ENCODE measurements at places on chromosomes 6 and 20.

DNA sequence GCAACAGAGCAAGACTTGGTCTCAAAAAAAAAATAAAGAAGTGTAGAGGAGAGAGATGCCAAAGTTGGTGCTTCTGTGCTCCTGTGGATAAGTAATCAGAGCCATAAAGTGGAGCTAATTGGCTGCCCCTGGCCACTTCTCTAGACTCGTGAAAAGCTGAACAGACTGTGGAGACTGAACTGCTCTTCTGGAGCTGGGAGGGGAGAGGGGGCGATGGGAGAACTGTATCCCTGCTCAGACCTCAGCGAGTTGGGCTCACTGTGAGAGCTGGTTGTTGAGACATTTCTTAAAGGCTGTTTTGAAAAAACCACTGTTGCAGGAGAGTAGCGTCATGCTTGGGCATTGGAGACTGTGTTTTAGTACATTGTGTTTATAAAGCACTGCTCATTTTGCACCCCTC, 125.7 kb downstream of the TCP11 start:
- no peak for DNase-seq

GRCh38 chr20:50721881-50722281, 9.5 kb upstream of the PARD6B start:
- DNase-seq = no peak

DNA sequence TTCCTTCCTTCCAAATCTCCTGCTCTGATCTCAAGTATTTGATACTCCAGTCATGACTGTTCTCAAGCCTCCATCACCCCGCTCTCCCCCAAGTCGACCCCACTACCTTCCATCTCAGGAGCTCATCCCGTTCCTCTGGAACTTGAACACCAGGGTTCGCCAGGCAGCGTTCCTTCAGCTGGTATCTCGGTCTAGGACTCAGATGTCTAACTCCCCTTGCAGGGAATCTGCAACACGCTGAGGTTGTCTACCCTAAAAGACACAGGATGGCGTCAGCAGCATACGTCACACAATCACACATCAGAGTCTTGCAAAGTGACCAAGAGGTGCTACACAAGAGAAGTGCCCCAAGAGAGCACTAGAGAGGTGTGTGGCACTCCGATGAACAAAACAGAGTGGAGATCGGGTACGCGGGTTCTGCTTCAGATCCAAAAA, 706 bp downstream of the ZNF184 start:
- peak; percentile 71 for DNase-seq

DNA sequence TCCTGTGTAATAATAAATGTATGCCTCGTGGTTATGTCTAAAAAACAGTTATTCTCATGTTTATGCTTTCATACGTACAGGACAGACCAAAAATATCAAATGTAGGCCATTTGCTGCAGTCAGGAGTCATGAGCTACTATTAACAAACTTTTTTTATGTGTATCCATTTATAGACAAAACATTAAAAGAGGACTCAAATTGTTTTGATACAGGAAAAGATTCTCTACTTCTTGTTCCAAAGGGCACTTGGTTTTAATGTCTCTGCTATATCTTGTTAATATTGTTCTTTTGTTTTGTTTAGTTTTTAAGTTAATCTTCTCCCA, 155.2 kb downstream of the ZDHHC14 start:
- no peak for DNase-seq

GRCh38 chr20:34887023-34887422, 10.6 kb downstream of the ACSS2 start:
- DNase-seq = no peak

DNA sequence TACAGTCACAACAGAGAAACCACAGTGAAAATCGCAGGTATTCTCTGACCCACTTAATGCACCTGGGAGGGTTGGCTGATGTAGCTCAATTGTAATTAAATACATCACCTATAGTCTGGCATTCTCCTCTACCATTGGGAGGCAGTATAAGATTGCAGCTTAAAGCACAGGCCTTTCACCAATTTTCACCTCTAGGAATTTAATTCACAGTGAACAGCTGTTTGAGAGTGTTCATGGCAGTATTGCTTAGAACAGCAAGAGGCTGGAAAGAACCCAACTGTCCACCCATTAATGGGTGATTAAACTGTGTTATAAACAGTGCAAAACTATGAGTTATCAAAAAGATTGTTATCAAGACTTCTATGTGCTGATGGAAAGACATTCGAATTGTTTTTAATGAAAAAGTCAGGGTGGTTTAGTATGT, 2.0 kb downstream of the EDEM2 start:
- peak; percentile 40 for DNase-seq

DNA sequence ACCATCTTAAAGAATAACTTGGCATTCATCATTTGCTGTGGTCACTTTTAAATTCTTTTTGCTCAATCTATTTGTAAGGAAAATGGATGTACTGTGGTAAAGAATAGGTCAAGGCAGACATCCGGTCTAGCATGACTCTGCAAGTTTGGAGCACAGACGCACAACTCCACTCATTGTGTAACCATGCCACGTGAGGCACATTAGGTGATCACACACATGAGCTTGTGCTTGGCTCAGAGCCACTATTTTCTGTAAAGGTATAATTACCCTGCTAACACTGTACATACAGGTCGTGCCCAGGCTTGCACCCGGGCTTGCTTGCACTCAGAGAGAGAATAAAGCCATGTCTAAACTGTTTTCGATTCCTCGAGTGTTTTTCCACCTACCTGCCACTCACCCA, 1289.1 kb upstream of the ADGRB3 start:
- peak; percentile 96 for DNase-seq

GRCh38 chr6:166245148-166245547, 63.0 kb downstream of the PRR18 start:
- no peak for DNase-seq

GRCh38 chr6:16824845-16825685, 63.8 kb upstream of the ATXN1 start:
- no peak for DNase-seq

DNA sequence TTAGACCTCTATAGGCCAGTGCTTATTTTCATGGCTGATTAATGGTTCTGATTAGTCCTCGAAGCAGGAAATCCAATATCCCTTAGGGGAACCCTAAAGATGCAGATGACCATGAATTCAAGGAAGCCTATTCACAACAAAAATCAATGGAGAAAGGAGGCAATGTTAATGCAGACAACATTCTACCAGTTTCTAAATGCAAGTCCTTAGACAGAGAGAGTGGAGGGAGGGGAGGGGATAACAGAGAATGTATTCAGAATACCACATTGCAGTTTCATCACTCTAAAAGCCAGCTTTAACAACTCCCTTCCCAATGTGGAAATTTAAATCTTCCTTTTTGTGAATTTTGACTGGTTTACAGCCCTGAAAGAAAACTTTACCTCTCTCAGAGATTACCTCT, 87.1 kb upstream of the POU3F2 start:
- DNase-seq = no peak

- DNase-seq = peak; percentile 15
These were observed 81.7 kb downstream of the COL9A1 start for GRCh38 chr6:70221025-70221714.

GRCh38 chr20:18611492-18611891, 23.6 kb downstream of the DTD1 start:
- no peak for DNase-seq

GRCh38 chr20:57513199-57513598, 11.7 kb downstream of the CTCFL start:
- DNase-seq = no peak

DNA sequence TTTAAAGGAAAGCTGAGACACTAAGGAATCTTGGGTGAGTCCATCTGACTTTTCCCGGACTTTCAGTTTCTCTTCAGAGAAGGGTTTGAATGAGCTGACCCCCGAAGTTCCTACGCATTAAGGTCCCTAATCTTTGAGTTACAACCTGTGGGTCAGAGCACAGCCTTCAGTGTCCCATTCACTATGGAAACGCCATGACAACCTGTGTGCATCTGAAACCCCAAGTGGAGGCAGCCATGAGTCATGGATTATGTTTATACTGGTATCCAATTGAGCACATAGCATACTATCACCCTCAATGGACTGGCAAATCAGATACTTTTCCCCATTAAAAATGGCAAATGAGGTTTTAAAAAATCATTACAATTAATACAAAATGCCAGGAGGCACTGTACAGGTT, 11.4 kb downstream of the MYLK4 start:
- no peak for DNase-seq

GRCh38 chr6:18317850-18318249, 53.5 kb upstream of the DEK start:
- no peak for DNase-seq

- no peak for DNase-seq
These were observed 74.8 kb upstream of the SIRPA start for GRCh38 chr20:1820138-1821079.

GRCh38 chr6:17998442-17998841, 11.0 kb upstream of the KIF13A start:
- DNase-seq = no peak

DNA sequence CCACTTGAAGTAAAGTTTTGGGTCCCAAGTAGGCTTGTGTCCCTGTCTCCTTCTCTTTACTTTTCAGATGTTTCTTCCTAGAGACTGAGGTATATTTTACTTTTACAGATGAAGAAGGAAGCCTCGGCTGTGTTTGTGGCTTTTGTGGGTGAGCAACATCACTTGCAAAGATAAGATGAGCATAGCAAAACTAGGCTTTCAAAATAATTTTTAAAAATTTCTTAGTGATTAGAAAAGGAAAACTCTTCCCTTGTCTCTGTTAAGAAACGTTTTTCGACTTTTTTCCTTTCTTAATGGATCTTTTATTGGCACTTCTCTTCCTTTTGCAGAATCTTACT, 7.6 kb downstream of the PTPN1 start:
- no peak for DNase-seq

DNA sequence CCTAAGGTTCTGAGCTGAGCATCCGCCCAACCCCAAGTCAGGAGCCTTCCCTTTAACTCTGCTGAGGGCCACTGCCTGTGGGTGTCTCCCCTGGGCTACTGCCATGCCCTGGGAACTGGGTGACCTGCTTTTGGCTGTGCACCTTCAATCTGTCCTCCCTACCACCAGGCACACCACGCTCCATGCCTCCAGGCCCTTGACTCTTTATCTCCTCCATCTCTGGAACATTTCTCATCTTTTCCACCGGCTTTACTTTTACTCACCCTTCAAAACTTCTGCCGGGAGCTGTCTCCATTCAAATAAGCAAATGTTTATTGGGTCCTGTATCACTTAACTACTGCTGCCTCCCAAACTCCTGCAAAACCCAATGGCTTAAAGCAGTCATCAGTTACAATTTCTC, 83.3 kb upstream of the NHSL1 start:
- DNase-seq = no peak

DNA sequence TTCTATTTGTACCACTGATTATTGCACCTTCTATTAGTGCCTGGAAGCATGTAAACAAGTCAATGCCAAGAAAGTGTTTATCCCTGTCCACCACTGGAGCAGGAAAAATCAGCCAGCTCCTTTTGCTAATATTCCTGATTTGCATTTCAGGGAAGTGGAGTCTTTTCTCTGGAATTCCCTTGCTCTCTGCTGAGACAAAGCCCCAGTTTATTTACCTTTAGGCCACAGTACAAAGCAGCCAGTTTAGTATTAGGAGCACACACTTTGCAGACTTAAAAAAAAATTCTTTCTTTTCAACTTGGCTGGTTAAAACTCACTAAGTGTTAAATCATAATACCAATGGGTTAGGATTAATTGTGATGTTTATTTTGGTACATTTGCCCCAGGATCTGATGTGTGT, 631.1 kb downstream of the PKHD1 start:
- no peak for DNase-seq

DNA sequence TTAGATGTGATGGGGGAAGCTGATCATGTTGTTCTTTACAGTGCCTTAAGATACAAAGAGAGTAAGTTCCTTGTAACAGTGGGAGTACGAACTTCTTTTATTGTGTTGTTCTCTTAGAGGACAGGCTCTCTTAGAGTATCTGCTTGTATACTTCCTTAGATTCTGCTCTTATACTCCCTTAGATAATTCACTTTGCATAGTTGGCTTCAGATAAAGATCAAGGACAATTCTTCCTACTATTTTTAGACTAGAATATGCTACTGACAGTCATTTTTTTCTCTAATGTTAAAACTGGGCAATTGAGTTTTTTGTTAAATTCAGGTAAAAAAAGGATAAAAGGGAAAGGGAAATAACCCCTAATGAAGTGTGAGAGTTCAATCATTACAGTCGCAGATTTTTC, 138.7 kb downstream of the MYB start:
- DNase-seq = no peak

- DNase-seq = no peak
These were observed 9.6 kb downstream of the VSX1 start for GRCh38 chr20:25072226-25072811.

- DNase-seq = peak; percentile 46
These were observed 16.1 kb upstream of the VSTM2L start for GRCh38 chr20:37886851-37887297.

DNA sequence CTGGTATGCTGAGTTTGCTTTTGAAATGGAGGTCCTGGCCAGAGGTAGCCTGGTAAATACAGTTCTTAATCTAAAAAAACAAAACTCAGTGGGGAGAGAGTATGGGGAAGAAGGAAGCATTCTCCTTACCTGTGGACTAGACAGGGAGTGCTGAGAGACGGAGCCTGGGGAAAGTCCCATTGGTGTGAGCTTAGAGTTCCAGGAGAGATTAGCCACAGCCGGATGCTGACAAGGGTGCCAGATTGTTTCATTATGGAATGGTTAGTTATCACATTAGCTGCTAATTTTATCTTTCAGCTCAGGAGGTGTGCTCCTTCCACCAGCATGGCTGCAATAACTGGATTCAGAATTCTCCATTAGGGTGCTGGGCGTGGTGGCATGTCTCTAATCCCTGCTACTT, 75.9 kb downstream of the RREB1 start:
- no peak for DNase-seq

GRCh38 chr6:133835901-133836300, 53.0 kb upstream of the TCF21 start:
- DNase-seq = no peak

- no peak for DNase-seq
These were observed 8.6 kb upstream of the MEI4 start for GRCh38 chr6:77644102-77644705.

DNA sequence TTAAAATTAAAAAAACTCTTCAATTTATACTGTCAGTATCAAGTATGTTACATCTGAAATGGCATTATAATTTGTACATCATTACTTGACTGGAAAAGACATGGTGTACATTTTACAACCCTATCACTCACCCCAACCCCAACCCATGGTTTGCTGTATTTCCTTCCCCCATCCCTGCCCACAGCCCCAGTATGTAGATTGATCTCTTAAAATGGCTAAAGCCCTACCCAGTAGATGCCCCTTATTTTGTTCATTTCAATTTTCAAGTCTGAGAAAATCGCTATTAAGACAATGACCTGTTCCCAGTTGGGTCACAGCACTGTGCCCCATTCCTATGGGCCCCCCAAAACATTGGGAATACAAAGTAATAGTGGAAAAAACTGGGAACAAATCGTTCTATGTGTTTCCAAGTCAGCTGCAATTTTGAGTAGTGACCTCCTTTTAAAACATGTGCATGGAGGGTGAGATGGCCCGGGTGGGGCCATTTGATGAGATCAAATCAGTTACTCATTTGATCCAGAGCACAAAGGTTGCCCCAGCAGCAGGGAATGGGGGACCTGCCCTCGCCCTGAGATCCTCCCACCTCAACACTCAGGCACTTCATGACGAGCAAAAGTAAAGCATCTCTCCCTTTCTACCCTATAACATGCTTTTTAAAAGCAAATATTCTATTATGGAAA, 13.3 kb downstream of the EZR start:
- DNase-seq = no peak

Measured in DMS153 (cell line).